ENCODE measurements at places on chromosomes 16 and 17.

DNA sequence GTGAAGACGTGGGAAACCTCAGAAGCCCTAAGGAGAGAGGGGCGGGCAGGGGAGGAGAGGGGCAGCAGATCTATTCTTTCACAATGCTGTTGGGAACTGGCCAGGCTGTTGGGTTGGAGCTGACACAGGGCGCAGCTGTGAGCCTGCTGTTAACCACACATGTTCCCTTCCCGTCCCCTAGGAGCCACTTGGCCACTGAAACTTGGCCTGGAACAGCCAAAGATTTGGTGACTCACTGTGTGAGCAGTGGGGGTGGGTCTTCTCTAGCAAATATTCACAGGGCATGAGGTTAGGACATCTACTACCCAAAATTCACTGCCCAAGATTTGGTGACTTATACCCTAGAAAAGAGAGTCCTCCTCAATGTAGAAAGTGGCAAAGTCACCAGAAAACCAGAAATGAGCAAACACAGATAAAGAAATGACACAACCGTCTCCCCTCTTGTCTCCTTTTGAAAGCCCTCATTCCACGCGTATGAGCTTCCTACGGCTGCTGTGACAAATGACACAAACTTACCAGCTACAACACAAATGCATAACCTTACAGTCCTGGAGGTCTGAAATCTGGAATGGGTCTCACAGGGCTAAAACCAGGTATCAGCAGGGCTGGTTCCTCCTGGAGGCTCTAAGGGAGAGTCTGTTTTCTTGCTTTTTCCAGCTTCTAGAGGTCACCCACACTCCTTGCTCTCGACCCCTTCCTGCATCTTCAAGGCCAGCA is 6.3 kb downstream of the TBC1D16 start:
- no peak for DNase-seq

DNA sequence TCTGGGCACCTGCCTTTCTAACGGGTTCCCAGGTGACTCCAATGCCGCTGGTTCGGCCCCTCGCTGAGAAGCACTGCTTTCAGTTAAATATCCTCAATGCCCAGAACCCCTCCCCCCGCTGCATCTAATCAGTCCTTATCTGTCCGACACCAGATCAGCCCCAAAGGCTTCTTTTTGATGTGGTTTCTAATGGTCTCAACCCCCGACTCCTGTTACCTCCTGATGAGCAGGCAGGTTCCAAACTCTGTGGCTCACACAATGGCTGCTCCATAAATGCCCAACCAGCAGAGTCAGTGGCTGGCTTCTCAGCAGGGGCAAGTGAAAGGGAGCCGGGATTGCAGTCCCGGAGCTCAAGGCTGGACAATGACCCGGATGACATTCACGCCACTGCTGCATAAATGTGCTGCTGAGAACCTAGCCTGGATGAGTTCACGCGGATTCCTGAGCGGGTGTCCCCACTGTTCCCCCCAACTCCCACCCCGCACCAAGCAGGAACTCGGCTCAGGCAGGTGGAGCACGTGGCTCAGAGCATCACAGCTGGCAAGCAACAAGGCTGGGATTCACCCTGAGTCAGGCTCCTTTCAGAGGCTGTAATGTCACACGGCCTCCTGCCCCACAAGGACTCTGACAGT is 1.0 kb upstream of the SLC38A8 start:
- no peak for DNase-seq

- DNase-seq: peak; percentile 61
Measured at GRCh38 chr17:80034791-80035686, 633 bp downstream of the TBC1D16 start.

- peak; percentile 36 for DNase-seq
Measured at GRCh38 chr16:67199011-67199807, at the start of gene ELMO3. TSS of gene ELMO3 (plus strand) at chr16:67199131. CDS start at chr16:67199327, 196 bp downstream.

DNA sequence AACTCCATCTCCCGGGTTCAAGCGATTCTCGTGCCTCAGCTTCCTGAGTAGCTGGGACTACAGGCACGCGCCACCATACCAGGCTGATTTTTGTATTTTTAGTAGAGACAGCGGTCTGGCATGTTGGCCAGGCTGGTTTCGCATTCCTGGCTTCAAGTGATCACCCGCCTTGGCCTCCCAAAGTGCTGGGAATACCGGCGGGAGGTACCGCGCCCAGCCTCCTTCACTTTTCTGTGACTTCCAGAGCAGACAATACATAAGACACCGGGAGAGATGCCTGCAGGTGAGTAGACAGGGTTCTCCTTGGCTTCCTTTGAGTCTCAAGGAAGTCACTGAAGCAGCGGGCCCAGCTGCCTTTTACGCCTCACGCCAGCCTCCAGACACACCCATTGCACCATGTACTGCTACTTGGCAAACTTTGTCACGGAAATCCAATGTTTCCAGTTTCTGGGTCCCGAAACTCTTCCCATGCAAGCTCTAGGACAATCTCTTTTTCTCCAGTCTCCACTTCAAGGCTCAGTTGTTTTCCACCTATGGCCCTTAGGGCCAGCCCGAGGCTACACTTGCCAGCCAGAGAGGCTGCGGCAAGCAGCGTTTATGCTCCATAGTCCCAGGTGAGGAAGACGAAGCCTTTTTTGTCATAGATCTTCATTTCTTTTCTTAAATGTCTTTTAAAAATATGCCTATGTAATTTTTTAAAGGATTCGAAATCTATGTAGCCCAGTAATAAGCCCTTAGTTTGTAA is 886 bp upstream of the OR1F1 start:
- no peak for DNase-seq

DNA sequence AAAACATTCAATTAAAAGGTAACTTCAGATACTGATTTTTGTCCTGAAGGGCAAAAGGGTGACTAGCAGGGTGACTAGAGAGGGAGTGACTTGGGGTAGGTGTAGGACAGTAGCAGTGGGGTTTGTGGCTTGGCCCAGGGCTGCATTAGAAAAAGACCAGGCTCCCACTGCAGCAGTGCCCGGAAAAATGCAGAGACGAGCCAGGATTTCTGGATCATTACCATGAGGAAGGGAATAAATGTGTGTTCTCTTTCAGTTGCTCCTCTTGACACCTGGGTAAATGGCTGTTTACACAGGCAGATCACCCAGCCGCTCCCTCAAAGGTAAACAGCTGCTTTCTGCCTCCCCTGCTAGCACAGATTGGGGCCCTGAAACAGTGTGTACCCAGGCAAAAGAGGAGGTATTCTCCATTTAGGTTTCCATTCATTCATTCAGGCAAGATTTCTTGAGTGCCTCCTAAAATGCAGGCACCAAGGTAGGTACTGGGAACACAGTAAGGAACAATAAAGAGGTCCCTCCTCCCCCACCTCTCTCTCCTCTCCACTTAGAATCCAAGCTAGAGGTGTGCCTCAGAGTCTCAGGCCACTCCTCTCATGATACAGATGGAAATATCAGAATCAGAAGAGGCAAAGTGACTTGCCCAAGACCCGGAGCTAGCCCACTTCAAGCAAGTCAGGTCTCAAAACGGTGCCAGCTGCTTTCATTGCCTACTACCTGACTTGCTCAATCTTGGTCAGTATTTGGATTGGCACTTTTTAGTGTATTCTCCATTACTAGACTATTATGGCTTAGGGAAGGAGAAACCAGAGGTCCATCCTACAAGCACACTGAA is 15.2 kb upstream of the TOX3 start:
- no peak for DNase-seq

GRCh38 chr16:5336941-5337340 is 239.3 kb upstream of the EEF2KMT start:
- DNase-seq: no peak

DNA sequence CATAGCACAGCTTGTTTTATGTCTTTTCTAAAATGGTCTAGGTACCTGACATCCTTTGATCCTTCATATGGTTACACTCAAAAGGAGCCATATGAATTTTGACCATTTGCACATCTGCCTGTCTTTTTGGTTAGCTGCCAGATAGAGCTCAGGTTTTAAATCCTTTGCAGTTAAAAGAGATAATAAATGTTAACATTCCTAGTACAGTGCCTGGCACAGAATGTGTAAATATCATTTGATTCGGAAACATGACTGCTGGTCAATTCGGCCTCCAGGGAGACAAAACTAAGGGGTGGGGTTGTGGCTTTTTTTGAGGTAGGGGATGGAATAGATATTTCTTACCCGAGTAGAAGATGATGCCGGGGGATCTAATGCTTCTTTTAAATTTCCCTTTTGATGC is 64.2 kb downstream of the FTO start:
- DNase-seq: no peak

DNA sequence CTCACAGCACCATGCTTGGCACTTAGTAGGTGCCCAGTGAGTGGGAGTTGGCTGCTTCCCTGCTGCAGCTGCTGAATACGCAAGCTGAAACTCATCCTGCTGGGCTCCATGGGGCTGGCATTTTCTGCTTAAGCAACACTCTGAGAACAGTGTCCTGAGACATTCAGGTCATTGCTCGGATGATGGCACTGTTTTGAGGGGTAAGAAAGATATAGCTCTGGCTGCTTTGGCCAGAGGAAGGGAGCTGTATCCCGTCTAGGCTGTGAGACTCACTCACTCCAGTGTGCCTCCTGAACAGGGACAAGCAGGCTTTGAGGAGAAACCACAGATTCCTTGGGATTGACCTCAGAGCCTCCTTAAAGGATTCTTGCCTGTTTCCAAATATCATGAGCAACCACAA is 120.5 kb downstream of the CLEC16A start:
- no peak for DNase-seq

- no peak for DNase-seq
Measured at GRCh38 chr17:42271779-42272035, 4.5 kb downstream of the STAT5B start.

DNA sequence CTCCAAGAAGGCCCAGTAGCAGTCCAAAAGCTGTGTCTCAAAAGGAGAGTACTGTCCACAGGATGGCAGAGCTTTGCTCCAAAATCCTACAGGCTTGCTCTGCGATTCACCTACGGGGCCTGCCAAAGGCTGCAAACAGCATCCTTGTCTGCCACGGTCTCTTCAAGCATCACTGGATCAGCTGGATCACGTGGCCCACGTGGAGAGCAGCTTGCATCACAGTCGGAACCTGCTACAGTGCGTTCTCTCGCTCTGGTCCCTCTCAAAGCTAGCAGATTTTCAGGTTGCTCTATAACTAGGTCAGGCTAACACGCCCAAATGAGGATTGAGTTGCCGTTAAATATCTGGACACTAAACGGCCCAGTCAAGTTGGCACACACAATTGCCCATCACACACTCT is 8.4 kb upstream of the TIMM22 start:
- DNase-seq: no peak

DNA sequence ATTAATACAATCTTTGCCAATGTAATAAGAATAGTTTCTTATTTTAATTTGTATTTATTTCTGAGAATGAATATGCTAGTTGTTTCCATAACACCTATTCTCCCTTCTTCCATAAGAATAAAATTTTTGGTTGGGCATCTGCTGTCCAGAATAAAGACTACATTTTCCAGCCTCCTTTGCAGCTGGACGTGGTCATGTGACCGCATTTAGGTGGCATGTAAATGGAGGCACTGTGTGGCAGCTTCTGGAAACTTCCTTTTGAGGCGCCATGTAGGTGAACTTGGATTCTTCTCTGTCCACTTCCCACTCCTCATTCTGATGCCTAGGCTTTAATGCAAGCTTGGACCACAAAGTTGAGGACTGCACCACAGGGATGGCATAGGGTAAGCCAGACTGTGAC is 215.4 kb upstream of the AXIN2 start:
- no peak for DNase-seq

- peak; percentile 81 for DNase-seq
Measured at GRCh38 chr17:16406742-16407674, 8.4 kb upstream of the TRPV2 start.

DNA sequence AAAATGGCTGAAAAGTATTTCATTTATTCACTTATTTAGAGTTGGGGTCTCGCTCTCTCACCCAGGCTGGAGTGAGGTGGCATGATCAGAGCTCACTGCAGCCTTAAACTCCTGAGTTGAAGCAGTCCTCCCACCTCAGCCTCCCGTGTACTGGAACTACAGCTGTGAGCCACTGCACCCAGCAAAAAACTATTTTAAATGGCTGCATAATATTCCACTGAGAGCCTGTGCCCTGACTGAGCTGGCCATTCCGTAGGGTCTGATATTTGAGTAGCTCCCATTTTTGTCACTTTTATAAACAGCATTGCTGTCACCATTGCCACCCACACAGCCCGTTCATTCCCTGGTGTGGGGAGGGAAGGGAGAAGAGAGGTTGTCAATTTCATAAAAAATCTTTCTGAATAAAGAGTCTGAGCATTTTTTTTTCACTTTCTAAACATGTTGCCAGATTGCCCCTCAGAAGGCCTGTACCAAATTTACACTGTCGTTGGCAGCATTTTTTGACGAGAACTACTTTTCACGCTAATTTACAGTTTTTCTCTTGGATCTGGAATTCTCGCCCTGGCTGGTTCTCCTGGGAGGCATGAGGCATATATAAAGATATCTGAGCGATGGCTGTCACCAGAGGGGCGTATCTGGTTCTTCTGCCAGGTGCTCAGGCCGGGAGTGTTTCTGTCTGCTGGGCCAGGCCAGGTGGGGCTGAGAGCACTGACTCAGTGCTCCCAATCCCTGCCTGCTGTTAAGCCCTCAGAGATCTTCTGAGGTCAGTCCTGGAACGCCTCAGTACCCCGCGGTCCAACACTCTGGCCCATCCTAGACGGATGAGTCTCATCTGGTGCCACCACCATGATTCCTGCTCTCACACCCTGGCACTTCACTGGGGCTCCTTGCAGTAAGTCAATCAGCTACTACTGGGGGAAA is 7.2 kb upstream of the KIFC3 start:
- DNase-seq: no peak

- no peak for DNase-seq
Measured at GRCh38 chr16:67943619-67944504, at the start of gene LCAT. TSS of gene LCAT (minus strand) at chr16:67944120. CDS start at chr16:67944101, 19 bp downstream.

GRCh38 chr17:31448467-31449077 is 57.1 kb downstream of the RAB11FIP4 start:
- DNase-seq: no peak

DNA sequence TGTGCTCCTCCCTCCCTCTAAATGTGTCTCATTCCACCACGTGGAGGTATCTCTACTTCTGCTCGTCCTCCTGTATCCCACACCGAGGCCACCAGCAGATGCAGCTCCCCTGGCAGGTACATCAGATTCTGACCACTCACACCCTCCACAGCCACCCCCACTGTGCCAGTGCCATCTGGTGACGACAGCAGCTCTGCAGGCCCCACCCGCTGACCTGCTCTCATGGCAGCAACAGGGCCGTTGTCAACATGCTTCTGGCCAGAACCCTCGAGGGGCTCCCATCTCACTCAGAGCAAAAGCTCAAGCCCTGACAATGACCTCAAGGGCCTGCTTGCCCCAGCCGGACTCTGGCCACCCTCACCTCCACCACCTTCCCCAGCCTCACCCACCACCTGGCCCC is 93.4 kb downstream of the AMFR start:
- DNase-seq: no peak

GRCh38 chr17:67549820-67550219 is 167.9 kb upstream of the NOL11 start:
- no peak for DNase-seq

- no peak for DNase-seq
Measured at GRCh38 chr16:72012607-72013006, 4.1 kb downstream of the DHODH start.
